ENCODE measurements at places on chromosomes 2 and 18.

DNA sequence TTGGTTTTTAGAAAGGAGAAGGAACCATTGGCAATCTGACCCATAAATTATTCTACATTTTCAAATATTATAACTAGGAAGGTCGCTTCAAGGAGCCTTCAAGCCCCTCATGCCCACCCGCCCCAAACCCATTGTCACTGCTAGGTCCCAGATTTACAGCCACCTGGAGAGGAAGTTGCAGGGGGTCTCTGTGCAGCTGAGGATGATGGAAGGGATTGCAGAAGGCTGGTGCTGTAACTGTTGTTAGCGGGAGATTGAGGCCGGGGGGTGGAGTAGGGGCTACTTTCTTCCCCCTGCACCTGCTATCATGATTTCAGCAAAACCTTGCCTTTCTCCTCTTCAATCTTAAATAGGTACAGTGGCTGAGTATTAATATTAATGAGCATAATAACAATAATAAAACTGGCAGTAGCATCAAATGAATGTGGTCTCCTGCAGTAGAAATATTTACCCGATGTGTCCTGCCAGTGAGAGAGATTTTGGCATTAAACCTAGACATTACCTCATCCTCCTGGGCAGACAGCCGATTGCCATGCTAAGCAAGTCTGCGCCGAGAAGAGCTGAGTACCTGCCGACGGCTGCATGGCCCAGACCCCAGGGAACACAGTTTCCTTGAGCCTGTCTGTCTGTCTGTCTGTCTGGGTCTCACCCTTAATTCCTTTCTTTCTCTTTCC lies 225.4 kb downstream of the FAM210A start:
- H3K27me3 ChIP-seq = no peaks in the 10 kb centered on the region
- H3K27ac ChIP-seq = no peak overlapping the region
- peak; percentile 87 for DNase-seq
- no peak overlapping the region for H3K4me3 ChIP-seq
- no peaks in the 10 kb centered on the region for H3K36me3 ChIP-seq

- DNase-seq = no peak
- no peak overlapping the region for H3K4me3 ChIP-seq
- H3K27ac ChIP-seq = no peak overlapping the region
Observed at GRCh38 chr2:124725187-124725586, 700.1 kb downstream of the CNTNAP5 start.

GRCh38 chr2:118709786-118710185 lies 137.7 kb downstream of the EN1 start:
- H3K27me3 ChIP-seq = no peaks in the 10 kb centered on the region
- no peak for DNase-seq
- no peaks in the 10 kb centered on the region for H3K36me3 ChIP-seq
- H3K27ac ChIP-seq = no peak overlapping the region
- no peaks in the 10 kb centered on the region for H3K4me1 ChIP-seq

DNA sequence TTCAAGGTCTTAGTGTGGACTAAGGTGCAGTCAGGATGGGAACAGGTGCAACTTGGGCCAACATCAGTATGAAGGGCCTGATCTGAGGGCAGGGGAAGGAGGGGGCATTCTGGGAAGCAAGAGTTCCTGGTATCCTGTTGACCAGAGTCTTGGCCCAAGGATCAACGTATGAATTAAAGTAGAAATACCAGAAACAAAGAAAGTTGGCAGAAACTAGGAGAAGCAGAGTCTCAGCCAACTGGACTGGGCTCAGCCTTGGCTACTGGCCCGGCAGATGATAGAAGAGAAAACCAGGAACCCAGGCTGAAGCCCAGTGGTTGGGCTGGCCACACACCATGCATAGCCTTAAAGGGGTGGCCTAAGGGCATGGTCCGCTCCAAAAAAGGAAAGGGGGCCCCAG lies 2.3 kb downstream of the CETN1 start:
- no peaks in the 10 kb centered on the region for H3K4me1 ChIP-seq
- H3K27me3 ChIP-seq = no peaks in the 10 kb centered on the region
- no peak overlapping the region for H3K27ac ChIP-seq
- DNase-seq = peak; percentile 33
- no peaks in the 10 kb centered on the region for H3K36me3 ChIP-seq
- H3K4me3 ChIP-seq = no peak overlapping the region

DNA sequence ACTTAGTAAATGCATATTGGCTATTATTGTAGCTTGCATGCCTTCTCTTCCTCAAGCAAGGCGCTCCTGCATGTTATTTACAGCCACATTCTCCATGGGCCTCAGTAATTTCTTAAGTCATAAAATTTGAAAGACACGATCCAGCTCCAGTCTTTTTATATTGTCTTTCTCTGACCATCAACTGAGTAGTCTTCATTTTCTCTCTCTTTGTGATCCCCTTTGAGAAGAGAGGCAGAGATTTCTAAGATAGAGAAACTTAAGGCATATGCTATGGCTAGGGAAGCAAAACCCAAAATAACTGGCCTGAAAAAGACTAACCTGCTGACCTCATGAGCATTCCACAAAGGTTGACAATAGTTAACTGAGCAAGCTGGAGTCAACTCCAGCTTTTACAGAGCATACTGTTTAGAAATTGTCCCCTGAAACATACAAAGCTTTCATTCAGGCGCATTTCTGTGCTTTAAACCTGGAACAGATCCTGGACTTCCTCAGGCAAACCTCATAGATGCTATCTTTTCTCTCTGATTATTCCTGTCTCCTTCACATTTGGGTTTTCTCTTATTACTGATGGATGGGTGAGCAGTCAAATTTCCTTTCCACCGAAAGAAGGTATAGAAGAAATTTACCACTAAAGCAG lies 4.6 kb downstream of the DPP4 start:
- H3K4me3 ChIP-seq = no peak overlapping the region
- H3K4me1 ChIP-seq = no peaks in the 10 kb centered on the region
- no peaks in the 10 kb centered on the region for H3K36me3 ChIP-seq
- no peak for DNase-seq
- H3K27ac ChIP-seq = peak overlapping the region; percentile 32

DNA sequence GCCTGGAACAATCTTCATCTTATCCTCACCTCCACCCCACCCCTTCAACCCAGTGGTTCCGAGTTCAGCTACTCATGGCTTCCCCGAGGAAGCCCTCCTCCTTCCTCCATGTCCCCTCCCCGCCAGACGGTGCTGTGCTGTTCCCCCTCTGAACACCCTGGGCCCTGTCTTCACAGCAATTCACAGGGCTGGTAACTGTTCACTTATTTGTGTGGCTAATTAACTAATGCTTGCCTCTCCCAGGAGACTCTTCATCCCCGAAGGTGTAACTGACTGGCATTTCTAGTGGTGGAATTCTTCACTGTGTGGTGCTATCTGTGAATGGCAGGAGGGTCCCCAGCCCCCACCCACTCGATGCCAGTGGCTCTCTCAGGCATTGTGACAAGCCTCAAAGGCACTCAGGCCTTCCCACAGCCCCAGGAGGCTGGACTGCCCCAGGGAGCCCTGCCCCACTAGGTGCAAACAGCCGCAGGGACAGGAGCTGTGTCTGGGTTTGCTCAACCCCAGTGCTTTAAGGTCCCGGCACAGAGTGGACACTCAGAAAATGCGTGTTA lies 133.7 kb upstream of the ID2 start:
- DNase-seq = no peak
- no peak overlapping the region for H3K27ac ChIP-seq
- H3K4me1 ChIP-seq = no peaks in the 10 kb centered on the region
- no peak overlapping the region for H3K4me3 ChIP-seq
- no peaks in the 10 kb centered on the region for H3K36me3 ChIP-seq

- no peaks in the 10 kb centered on the region for H3K4me1 ChIP-seq
- no peak overlapping the region for H3K27ac ChIP-seq
- DNase-seq = no peak
Observed at GRCh38 chr18:3810296-3810695, 360.3 kb downstream of the TGIF1 start.

DNA sequence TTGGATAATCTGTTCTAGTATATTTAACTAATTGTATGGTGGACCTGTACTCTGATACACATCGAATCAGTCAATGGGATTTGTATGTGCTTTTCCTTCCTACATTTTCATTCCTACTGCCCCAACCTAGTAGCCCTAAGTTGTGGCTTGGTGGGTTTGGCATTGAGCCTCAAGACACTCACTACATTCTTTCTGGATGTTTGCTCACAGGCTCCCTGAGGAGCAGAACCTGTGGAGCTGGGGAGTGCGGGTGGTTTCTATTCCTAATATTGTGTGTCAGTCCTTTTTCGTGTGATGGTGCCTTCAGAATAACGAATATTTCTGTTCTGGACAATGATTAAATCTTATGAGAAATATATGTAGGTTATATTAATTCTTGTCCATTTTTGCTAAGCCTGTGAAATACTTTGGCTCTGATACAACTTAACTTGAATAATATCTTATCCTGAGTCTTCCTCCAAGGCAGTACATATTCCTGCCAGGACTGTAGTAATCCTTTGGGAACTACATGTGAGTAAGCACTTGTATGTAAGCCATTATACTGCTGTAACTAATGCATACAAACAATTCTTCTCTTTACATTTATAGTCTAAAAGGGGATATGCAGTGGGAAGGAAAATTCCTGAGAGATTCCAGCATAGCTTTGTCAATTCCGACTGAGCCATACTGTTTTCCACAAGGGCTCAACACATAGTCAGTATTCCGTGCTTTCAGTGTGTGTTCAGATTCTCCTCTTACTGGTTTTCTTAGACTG lies 150.6 kb downstream of the AGPS start:
- no peaks in the 10 kb centered on the region for H3K27me3 ChIP-seq
- DNase-seq = no peak
- no peaks in the 10 kb centered on the region for H3K4me1 ChIP-seq
- no peak overlapping the region for H3K4me3 ChIP-seq
- H3K27ac ChIP-seq = no peak overlapping the region

DNA sequence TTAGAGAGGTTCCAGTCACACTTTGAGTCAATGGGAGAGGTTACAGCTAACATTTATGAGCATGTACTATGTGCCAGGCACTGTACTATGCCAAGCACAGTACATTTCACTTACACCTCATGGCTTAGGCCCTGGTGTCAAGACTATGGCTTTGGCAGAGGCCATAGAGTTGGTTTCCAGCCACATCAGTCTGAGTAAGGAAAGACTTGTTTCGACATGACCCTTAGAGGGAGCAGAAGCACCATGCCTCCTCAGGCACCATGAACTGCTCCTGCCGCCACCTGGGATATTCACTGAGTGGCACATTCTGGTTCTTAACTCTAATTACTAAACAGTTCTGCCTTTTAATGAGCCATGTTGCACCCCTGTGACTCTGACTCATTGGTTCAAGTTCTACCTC lies 12.7 kb downstream of the DGUOK start:
- H3K27ac ChIP-seq = no peak overlapping the region
- peak; percentile 33 for DNase-seq
- H3K4me3 ChIP-seq = no peak overlapping the region
- no peaks in the 10 kb centered on the region for H3K36me3 ChIP-seq
- H3K4me1 ChIP-seq = no peaks in the 10 kb centered on the region

DNA sequence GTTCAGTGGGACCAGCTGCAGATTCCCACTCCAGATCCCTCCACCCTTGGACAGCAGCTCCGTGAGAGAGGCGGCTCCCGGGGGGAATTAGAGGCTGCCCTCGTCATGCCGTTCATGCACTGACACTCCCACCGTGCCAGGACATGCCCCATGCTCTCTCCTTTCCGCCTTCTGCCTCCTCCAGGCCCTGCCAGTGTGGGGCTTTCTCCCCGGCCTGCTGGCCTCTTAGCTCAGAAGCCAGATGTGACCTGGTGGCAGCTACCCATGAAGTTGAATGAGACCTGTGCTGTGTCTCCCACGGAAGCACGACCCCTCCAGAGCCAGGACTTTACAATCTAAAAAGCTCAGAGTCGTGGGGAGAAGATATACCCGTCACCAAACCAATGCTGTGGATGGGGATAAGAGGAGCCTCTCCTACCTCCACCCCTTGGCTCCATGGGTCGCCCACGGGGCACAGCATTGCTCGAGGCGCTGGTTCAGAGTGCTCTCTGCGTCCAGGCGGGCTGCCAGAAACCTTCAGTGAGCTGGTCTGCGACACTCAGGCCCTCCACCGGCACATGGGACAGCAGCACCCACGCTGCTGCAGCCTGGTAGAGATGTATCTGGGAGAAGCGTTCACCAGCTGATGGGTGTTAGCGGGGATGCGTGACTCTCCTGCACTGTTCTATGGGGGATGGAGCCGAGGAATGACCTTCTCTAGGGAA lies 111.0 kb upstream of the GPC1 start:
- H3K4me3 ChIP-seq = no peak overlapping the region
- H3K36me3 ChIP-seq = no peaks in the 10 kb centered on the region
- no peaks in the 10 kb centered on the region for H3K4me1 ChIP-seq
- no peaks in the 10 kb centered on the region for H3K27me3 ChIP-seq

GRCh38 chr2:26650713-26651469 lies 9.7 kb upstream of the CIB4 start:
- H3K27ac ChIP-seq = no peak overlapping the region
- H3K27me3 ChIP-seq = no peaks in the 10 kb centered on the region
- no peaks in the 10 kb centered on the region for H3K4me1 ChIP-seq

DNA sequence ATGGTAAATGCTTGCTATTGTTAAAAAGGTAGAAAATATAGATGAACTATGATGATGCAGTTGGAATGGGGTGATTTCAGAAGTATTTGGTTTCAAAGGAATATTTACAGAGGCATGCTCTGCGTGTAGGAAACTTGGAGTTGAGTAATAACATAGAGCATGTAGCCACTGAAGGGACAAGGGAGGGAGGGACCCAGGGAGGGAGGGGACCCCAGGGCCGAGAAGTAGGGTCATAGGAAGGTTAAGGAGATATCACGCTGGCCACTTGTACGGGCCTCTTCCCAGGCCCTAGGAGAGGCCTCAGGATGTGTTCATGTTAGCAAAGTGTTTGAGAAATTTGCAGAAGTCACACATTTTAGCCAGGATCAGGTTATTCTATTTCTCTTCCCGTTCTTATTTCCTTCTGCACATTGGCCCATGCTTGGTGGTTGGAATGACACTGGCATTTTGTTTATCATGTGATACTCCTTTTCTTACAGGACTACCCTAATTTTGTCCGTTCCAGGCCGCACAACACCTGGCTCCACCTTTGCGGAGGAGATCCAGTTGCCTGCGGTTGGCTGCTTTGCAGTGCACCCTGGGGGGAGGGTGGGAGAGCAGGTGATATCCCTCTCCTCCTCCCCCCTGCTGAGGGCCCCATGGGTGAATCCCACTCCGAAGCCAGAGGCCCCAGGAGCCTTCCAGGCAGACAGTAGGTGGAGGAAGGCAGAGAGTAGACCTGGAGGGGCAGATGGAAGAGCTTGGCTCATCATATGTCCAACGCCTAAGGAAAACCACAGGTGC lies 16.9 kb upstream of the ACKR3 start:
- DNase-seq = no peak
- H3K4me1 ChIP-seq = no peaks in the 10 kb centered on the region
- peaks cover 2% of the 10 kb centered on the region for H3K27me3 ChIP-seq
- no peak overlapping the region for H3K4me3 ChIP-seq
- H3K27ac ChIP-seq = no peak overlapping the region

GRCh38 chr18:908758-909724 lies 4.4 kb downstream of the ADCYAP1 start:
- H3K4me3 ChIP-seq = peak overlapping the region; percentile 19
- peaks cover 8% of the 10 kb centered on the region for H3K4me1 ChIP-seq
- no peaks in the 10 kb centered on the region for H3K36me3 ChIP-seq
- no peak for DNase-seq
- peaks cover 50% of the 10 kb centered on the region for H3K27me3 ChIP-seq
- H3K27ac ChIP-seq = no peak overlapping the region

- no peak for DNase-seq
- no peaks in the 10 kb centered on the region for H3K4me1 ChIP-seq
- no peaks in the 10 kb centered on the region for H3K27me3 ChIP-seq
- H3K27ac ChIP-seq = no peak overlapping the region
- H3K36me3 ChIP-seq = no peaks in the 10 kb centered on the region
Observed at GRCh38 chr18:60446821-60447220, 74.2 kb upstream of the MC4R start.

- no peak for DNase-seq
- no peak overlapping the region for H3K4me3 ChIP-seq
- H3K36me3 ChIP-seq = no peaks in the 10 kb centered on the region
- H3K27ac ChIP-seq = no peak overlapping the region
- no peaks in the 10 kb centered on the region for H3K4me1 ChIP-seq
- H3K27me3 ChIP-seq = no peaks in the 10 kb centered on the region
Observed at GRCh38 chr2:237892478-237892877, 33.1 kb downstream of the RAMP1 start.
